ENCODE measurements at places on chromosomes 4 and X.

DNA sequence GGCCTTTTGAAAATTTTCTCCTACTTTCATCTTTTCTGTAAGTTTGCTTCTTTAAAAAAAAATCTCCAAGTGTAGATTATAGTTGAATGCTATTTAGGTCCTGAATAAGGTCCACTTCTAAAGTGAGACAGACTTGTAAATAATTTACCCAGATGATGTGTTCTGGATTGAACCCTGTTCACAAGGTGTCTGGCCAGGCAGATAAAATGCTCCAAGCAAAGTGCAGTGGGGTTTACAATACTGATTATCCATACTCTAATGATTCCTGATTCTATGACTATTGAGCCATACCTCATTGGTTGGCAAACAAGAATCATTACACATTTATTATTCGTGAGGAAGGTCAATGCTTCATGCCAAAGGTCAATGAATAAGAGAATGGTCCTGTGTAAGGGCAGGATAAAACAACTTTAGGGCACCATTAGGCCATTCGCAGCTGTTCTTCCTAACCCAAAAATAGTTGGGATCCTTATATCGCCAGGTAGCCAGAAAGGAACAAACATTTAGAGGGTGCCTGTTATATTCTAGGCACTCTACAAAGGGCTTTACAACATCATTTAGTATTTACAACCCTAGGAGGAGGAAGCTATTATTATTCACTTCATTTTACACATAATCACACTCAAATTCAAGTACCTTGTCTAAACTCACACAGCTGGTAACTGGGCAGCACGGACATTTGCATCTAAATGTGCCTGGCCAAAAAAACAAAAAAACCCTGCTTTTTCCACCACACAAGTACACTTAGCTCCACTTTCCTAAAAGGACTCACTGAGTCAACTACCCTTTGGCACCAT, 18.6 kb upstream of the SAT1 start:
- DNase-seq, result no peak

- DNase-seq, result no peak
Observed at GRCh38 chrX:27057883-27058282, 405.3 kb downstream of the PPP4R3C start.

- DNase-seq, result no peak
Observed at GRCh38 chrX:18899796-18900380, 84.0 kb downstream of the PHKA2 start.

GRCh38 chrX:103397707-103398106, 21.4 kb downstream of the BEX3 start:
- DNase-seq, result no peak

All from left ventricle myocardium inferior (tissue), 1 donor.